ENCODE measurements at places on chromosomes 6 and 20.

DNA sequence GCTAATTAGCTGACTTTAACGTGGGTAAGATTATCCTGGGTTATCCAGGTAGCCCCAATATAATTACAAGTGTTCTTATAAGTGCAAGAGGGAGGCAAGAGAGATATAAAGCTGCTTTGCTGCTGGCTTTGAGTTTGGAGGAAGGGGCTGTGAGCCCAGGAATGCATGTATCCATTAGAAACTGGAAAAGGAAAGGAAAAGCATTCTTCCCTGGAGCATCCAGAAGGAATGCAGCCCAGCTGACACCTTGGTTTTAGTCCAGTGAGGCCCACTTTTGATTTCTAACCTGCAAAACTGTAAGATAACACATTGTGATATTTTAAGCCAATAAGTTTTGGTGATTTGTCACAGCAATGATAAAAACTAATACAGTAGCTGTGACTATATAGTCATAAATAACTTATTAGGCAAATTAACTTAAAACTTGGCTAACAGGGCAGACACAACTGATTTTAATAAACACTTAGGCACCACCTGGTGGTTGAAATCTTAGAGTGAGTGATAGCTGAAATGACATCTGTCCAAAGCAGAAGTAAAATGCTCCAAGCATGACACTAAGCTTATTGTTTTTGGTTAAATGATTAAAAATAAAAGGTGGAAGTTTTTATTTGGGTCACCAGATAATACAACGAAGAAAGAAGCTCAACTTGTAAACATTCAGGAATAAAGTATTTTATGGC lies 35.6 kb downstream of the ADGRF4 start:
- DNase-seq: no peak

- no peak for DNase-seq
These were observed 186.1 kb downstream of the UNC5CL start for GRCh38 chr6:40852779-40853373.

GRCh38 chr6:29792123-29793035 lies 35.2 kb upstream of the HLA-G start:
- no peak for DNase-seq

- DNase-seq: no peak
These were observed 138.0 kb upstream of the ARID1B start for GRCh38 chr6:156639009-156639721.

- no peak for DNase-seq
These were observed 62.9 kb downstream of the B3GAT2 start for GRCh38 chr6:70894001-70894400.

Measured in skeletal muscle cell (primary cell).